ENCODE measurements at places on chromosomes 1 and 21. TPM values are rescaled to one million over a fixed set of nuclear protein-coding genes. Genes with fewer than 3 reads are reported as not detected.

- no peak for DNase-seq
Observed at GRCh38 chr1:47228644-47229030, 3.4 kb downstream of the TAL1 start.

DNA sequence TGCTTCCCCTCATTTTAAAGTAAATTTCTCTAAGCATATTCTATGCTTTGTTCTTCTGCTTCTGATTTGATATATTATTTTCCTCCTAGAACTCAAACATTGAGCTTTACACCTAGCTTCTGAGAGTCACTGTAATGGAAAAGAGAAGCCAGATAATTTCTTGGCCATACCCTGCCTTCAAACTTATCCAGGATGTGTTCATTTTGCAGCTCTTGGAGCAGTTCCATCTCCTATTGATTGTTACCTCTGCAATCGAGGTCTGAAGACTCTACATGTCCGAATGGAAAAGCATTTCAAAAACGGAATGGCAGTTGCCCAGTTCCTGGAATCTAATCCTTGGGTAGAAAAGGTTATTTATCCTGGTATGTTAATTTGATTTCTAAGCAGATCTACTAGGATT is 20.8 kb downstream of the CTH start:
- no peak for DNase-seq

DNA sequence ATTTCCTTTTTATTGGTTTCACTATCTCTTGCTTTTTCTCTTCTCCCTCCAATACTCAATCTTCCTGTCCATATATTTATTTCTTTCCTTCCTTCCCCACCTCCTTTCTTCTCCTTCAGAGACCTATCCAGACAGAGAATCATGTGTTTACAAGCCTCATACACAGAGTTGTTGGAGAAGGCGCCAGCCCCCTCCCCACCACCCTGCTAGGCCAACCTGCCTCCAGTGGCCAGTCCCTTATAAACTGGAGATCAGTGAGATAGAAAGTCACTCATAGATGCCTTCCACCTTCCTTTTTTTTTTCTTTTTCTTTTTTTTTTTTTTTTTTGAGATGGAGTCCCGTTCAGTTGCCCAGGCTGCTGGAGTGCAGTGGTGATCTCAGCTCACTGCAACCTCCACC is 53.3 kb downstream of the CD247 start:
- no peak for DNase-seq

GRCh38 chr1:84164567-84165021 is 20.5 kb downstream of the PRKACB start:
- no peak for DNase-seq

- DNase-seq, result no peak
Observed at GRCh38 chr1:204327359-204327758, 32.4 kb downstream of the PLEKHA6 start.

- DNase-seq, result no peak
Observed at GRCh38 chr1:167532964-167533824, 14.9 kb upstream of the CD247 start.

GRCh38 chr1:192951691-192952460 is 107.3 kb downstream of the UCHL5 start:
- no peak for DNase-seq

DNA sequence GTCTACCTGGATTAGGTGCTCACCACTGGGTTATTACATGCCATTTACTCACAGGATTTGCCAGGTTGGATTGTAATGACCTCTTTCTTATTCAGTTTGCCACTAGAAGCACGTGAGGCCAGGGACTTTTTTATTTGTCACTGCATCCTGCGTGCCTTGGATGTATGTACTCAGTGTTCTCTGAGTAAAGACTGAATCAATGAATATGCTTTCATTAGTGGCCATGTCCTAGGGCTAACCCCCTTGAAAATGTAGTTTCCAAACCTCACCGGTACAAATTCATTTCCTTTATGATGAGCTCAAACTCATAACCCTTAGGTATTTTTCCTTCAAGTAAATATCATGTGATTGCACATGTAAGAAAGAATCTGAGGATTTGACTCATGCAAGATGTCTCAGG is 1.3 kb upstream of the ZP4 start:
- no peak for DNase-seq

GRCh38 chr1:239897458-239897857 is 194.2 kb upstream of the FMN2 start:
- no peak for DNase-seq

GRCh38 chr1:208172423-208173145 is 71.6 kb downstream of the PLXNA2 start:
- DNase-seq, result no peak

GRCh38 chr1:8408151-8408839 is 90.4 kb downstream of the SLC45A1 start:
- no peak for DNase-seq

DNA sequence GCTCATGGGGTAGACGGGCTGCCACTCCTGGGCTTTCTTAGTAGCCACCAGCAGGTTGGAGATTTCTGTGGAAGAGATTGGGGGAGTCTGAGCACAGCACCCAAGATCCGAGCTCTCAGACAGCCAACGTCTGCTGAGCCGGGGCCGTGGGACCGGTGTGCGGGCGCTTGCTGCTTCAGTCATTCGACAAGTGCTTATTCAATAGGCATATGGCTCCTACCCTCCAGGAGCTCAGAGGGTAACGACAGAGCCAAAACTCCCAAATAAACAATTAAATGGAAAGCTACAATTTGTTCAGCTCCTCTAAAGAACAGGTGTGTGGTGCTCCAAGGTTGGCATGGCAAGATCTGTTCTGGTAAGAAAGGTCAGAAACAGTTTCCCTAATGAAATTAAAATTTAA is 106.0 kb downstream of the RAVER2 start:
- DNase-seq, result no peak

GRCh38 chr21:44379991-44380865 is 26.8 kb downstream of the TRPM2 start:
- DNase-seq, result no peak

Gene DRAXIN
- total RNA-seq, result 3.5 TPM

Gene TSPAN1
- total RNA-seq, result not detected

Gene SPATA21
- total RNA-seq, result not detected

Gene SPOCD1
- total RNA-seq, result 0.36 TPM

Gene MORN1
- total RNA-seq, result 11.6 TPM

Gene AQP10
- not detected for total RNA-seq

Gene HSPB7
- not detected for total RNA-seq

Gene SLC26A9
- total RNA-seq, result not detected

Gene FAM72B
- total RNA-seq, result 24.1 TPM

Gene HSF2BP
- 0.64 TPM for total RNA-seq
